ENCODE measurements at places on chromosomes 12 and 14.

GRCh38 chr14:51603495-51603894 lies 48.2 kb upstream of the FRMD6 start:
- no peak for DNase-seq

GRCh38 chr14:64060648-64061096 lies 207.9 kb downstream of the SYNE2 start:
- peak; percentile 11 for DNase-seq

GRCh38 chr12:60070552-60070951 lies 474.7 kb downstream of the SLC16A7 start:
- DNase-seq = no peak

- no peak for DNase-seq
Observed at GRCh38 chr12:44847403-44847802, 28.7 kb downstream of the NELL2 start.

DNA sequence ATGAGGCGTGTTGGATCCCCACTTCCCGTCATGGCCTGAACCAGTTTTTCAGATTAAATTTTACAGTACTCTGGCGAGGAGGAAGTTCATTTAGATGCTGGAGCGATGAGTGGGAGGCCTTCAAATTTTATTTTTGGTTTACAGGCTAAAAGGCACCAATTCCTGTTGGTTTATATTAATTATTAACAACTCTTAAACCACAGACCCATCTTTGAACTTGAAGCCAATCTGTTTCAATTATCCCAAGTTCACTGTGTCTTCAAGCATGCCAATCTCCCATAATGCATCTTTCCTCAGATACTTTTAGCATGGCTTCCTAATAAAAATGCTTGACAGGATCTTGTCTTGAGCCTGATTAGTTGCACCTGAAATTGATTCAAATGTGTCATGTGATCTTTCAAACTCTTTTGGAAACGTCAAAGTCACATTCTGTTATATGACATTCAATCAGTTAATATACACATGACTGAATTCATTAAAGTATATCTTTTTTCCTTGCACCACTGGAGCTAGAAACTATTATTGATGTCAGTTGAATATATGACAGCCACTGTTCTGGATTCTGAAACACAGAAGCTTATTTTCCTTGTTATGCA lies 641.7 kb upstream of the TMEM132C start:
- DNase-seq = no peak

DNA sequence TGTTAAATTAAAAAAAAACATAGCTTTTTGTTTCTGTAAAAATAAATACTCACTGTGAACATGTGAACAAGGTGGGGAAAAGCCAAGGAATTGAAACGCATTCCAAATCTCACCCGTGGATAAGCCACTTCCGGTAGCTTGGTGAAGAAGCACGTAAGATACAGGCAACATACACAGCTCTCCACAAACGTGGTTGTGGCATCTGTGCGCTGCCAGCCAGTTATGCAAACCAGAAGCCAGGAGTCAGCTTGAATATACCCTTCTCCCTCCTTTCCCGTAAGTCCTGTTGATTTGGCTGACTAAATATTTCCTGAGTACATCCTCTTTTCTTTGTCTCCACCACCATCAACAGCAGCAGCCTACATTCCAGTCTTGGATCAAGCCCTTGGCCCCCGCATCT lies 486.2 kb downstream of the VRK1 start:
- DNase-seq = no peak

DNA sequence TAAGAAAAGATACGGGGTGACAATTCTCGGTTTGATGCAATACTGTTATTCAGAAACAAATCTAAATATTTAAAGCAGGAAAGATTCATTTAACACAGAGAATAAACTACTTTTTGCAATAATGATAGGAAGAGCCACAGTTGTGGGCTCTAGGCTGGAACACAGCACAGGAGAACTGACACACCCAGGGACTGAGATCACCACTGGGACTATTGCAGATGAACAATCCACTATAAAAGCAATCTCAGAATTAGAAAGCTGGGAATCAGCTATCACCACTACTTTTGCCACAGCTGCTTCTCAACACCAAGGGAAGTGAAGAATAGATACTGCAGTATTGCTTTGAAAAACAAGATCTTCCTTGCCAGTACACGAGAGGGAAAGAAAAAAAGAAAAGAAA lies 4.1 kb upstream of the PIK3C2G start:
- DNase-seq = no peak

DNA sequence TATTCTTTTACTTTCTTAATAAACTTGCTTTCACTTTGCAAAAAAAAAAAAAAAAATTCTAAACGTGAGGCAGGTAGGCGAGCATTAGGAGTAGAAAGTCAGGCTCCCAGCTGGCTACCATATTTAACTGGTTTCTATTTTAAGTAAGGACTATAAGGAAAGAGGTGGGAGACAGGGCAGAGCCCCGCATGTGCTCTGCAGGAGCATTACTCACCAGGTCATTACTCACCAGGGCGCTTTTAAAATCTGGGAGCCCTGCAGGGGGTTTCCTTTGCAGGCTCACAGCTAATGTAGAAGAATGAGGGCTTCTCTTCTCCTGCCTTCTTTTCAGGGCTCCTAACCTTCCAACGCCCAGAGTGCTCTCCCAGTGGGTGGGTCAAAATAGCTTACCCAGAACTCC lies 14.0 kb upstream of the DPF3 start:
- DNase-seq = no peak

- DNase-seq = no peak
Observed at GRCh38 chr12:91877456-91878235, 268.0 kb downstream of the BTG1 start.

DNA sequence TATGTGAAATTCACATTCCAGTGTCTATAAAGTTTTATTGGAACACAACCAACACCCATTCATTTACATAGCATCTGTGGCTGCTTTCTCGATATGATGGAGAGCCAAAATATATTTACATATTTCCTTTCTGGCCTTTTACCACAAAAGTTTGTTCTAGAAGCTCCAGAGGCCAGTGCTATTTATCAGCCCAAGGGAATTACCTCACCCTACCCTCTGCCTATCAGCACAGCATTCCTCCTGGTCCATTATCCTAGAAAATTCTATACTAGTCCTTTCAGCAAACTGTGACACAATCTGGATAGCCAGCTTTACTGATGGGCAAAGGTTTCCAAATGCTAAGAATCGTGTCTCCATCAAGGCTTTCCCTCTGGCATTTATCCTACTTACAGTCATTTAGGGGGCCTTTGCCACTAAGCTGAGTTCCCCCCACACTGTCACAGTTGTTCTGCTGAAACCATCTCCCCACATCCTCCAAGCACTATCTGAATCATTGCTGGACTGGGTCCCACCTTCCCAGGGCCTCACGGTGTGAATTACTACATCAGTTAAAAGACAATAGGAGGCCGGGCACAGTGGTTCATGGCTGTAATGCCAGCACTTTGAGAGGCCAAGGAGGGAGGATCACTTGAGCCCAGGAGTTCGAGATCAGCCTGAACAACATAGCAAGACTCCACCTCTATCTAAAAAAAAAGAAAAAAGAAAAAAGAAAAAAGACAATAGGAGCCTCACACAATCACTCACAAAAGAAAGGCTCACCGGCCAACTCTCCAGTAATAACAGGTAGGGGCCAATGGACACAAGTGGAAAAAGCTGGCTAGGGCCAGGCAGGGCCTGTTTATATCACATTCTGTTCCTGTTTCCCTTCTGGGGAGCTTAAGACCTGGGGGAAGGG lies 12.1 kb downstream of the SYNE3 start:
- no peak for DNase-seq

GRCh38 chr12:38137716-38138115 lies 178.9 kb upstream of the ALG10B start:
- DNase-seq = no peak

DNA sequence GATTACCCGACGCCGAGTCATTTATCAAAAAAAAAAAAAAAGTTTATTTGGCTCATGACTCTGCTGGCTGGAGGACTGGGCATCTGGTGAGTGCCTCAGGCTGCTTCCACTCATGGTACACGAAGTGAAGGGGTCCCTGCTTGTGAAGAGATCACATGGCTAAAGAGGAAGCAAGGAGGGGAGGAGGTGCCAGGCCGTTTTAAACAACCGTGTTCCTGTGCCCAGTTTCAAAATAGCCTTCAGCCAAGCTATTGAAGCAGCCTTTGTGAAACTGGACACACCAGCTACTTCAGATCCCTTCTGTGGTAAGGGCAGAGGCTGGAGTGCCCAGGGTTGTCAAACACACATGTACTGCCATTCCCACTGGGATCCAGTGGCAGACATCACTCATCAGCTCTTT lies 7.6 kb downstream of the POP5 start:
- DNase-seq = no peak

GRCh38 chr14:22478670-22479069 lies 110.4 kb downstream of the DAD1 start:
- DNase-seq = no peak

DNA sequence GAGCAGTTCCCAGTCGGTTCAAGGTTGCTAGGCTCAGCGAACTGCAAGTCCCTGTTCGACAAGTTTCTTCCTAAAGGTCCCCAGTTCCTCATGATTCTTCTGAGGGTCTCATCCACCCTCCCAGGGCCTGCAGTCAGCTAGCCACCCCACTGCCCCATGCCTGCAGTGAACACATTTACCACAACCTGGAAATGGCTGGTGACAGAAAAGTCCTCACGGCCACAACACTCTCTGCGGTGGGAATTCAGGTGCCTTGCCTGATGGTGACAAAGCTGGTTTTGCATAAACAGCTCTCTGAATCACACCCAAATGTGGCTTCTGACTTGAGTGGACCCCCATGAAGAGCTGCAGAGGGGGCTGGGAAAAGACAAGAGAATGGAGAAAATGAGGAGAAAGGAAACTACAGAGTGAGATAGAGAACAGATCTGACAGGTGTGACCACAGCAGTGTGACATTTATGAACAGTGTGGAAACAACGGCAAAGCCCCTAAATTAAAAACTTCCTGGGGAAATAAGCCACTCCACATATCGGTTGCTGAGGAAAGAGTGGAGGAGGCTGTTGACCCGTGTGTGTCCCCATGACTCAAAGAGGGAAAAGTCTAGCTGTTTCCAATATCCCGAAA lies 1.3 kb upstream of the CD27 start:
- DNase-seq = no peak

- no peak for DNase-seq
Observed at GRCh38 chr14:61584331-61584741, 111.0 kb upstream of the HIF1A start.
